ENCODE measurements at places on chromosomes 6 and 20.

DNA sequence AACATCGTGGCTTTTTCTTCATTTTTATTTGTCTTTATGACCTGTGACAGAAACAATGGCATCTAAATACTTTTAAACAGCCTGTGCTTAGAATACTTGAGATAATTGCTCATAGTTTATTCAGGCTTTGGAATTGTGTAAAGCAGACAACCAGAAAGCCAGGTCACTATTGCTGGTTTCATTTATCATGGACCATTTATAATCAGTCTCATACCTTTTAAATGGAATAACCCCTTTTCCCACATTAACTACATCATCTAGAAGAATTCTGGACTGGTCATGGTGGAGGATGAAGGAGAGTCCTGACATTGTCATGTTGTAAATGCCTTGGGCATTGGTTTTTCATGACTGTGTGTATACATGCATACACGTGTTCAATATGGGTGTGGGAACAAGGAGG is 661.5 kb downstream of the EPM2A start:
- no peak for DNase-seq

- DNase-seq: no peak
These were observed 163.6 kb downstream of the LAMA2 start for GRCh38 chr6:129046526-129046925.

DNA sequence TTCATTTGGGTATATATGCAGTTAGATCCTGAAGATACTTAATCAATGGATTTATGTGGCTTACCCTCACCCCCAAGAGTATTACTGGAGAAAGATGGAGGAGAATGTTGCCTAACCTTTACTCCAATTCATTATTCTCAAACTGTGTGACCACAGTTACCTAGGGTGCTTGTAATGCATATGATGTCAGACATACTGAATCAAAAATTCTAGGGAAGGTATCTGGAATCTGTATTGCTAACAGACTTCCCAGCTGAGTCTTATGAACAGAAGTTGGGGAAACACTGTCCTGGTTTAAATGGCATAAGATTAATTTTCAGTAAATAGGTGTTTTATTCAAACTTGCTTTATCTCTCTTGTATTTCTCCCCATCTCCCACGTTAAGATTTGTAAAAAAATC is 83.9 kb downstream of the PKIB start:
- no peak for DNase-seq

DNA sequence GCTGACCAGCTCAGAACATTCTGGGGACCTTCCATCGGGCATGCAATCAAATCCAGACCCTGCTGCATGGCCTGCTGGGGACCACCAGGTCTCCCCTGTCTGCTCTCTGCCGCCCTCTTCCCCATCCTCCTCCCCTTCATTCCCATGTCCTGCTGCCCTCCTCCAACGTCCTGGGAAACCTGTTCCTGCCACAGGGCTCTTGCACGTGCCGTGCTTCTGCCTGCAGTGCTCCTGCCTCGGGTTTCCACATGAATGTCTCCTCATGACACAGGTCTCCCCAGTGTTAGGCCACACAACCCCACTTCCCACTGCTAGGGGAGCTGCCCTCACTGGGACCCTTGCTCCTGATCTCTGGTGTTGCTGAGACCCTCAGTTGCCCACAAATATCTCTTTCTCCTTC is 37.2 kb downstream of the SULF2 start:
- DNase-seq: no peak

All from AG08395 (cell line).